Transverse colon (tissue), 4 donors: ENCODE measurements at places on chromosomes 2 and 18.

GRCh38 chr18:21747268-21747667, 6.7 kb downstream of the MIB1 start:
- no peak for DNase-seq

DNA sequence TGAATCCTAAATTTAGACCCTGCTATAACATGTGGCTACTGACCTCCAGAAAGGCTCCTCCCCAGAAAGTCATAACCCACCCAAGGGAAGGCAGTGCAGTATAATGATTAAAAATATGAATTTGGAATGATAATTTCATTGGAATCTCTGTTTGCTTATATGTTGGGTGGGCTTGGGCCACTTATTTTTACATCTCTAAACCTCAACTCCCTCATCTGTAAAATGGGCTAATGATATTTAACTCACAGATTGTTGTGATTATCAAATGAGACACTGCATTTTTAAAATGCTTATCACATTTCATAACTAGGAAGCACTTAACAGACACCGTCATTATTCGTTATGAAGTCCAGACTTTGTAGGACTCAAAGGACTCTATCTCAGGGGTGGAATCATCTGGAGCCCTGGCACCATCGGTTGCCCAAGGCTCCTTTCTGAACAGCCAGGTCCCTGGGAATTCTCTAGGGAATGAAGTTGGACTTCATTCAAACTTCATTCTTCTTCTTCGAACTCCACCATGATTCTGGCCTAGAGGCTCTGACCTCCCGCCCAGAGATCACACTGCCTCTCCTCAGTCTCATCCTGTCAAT, 33.1 kb upstream of the RMDN2 start:
- no peak for DNase-seq

DNA sequence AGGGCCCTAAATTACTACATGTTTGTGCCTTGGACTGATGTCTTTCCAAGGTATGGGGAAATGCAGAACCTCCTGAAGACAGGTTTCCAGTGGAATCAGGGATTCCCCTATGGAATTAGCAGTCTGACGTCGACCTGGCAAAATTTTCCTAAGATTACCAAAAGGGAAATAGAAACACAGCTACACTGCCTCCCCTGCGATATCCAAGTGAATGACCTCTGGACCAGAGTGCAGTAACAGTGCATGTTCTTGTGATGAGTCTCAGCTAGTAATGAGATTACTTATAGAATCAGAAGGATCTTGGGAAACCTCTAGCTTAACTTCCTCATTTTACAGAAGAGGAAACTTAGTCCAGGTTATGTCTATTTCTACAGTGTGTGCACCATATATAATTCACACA, 21.3 kb upstream of the CHST9 start:
- no peak for DNase-seq

GRCh38 chr2:201362396-201362795, 5.3 kb upstream of the FLACC1 start:
- no peak for DNase-seq

GRCh38 chr2:237798236-237799059, at the start of gene RBM44:
TSS of gene RBM44 (plus strand) at chr2:237798779. CDS start at chr2:237813610, 14,831 bp downstream.
- DNase-seq, result no peak

- no peak for DNase-seq
These were observed 634.5 kb downstream of the ZEB2 start for GRCh38 chr2:143885461-143885860.

DNA sequence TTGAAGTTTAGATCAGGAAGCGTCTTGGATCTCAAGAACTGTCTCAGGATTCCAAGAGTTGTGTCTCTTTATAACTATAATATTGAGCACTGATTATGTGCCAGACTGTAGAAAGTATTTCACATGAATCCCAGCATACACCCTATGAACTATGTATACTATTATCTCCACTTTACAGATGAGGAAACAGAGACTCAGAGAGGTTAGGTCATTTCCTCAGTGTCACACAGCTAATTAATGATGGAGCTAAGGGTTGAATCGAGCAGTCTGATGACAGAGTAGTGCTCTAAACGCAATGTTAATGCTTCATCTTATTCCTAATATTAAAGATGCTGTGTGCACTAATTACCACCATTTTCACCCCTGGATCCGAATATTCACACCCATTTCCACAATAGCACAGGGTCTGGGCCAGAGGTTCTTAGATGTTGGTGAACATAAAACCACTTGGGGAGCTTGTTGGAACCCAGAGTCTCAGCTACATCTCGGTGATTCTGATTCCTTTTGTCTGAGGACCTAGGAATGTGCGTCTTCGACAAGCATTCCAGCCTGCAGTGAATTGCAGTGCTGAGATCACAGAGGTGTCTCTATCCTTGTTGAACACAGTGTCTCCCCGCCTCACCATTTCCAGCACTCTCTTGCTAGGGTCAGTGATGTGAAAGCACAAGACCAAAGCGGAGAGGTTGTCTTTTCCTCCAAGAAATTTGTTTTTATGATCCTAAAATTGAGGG, 213.8 kb downstream of the SP3 start:
- no peak for DNase-seq
